Mesenteric fat pad (tissue), 1 donor: ENCODE measurements at places on chromosomes 1 and 21.

DNA sequence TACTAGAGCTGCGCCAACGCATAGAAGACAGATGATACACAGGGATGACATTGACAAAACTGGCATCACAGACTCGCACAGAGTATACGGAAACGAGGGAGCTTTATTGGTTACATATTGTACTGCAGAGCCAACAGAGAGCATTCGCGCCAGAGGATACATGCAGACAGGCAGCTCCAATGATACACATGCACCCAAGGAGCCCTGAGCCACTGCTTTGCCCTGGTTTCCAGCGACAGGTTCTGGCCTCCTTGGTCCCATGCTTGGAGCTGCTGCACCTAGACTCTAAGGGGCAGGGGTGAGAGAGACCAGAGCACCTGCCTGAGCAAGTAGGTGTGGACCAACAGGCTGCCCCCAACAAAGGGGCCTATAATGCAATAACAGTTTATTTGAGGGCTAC is 65.6 kb downstream of the KDM1A start:
- no peak for DNase-seq

- no peak for DNase-seq
These were observed 78.0 kb downstream of the ATP6V1G3 start for GRCh38 chr1:198462365-198463019.

DNA sequence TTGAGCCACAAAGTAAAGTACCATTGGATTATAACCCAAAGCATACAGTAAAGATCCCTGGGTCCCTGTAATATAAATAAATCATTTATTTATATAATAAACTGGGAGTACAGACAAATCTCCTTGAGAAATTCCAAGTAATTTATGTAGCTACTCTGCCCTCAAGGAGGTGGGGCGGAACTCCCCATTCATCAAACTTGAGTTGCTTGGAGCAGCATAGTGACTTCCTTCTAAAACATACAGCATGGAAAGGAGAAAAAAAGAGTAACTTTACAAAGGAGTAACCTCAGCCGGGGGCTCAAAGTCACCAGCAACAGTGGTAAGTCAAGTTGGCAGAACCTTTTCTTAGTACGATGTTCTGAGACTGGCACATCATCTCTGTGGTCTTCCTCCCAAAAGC is 4.5 kb downstream of the LAPTM5 start:
- no peak for DNase-seq

- DNase-seq: no peak
These were observed 643.0 kb downstream of the KIF26B start for GRCh38 chr1:245797592-245798348.

DNA sequence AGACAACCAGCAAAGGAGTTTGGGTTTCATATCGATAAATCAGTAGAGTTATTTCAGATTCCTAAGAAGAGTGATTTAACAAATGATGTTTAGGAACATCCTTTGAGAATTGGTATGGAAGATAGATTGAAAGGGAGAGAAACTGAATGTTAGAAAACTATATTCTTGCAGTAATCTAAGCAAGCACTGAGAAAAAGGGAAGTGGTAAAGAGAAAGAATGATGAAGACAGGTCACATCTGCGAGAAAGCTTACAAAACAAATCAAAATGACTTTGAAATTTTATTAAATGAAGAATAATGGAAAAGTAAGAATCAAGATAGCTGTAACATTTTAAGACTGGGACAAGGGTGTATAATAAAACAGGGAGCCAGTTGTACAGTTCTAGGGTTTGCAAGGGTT is 177.0 kb downstream of the HS2ST1 start:
- DNase-seq: no peak

GRCh38 chr1:187009320-187009719 is 180.6 kb downstream of the PLA2G4A start:
- no peak for DNase-seq

DNA sequence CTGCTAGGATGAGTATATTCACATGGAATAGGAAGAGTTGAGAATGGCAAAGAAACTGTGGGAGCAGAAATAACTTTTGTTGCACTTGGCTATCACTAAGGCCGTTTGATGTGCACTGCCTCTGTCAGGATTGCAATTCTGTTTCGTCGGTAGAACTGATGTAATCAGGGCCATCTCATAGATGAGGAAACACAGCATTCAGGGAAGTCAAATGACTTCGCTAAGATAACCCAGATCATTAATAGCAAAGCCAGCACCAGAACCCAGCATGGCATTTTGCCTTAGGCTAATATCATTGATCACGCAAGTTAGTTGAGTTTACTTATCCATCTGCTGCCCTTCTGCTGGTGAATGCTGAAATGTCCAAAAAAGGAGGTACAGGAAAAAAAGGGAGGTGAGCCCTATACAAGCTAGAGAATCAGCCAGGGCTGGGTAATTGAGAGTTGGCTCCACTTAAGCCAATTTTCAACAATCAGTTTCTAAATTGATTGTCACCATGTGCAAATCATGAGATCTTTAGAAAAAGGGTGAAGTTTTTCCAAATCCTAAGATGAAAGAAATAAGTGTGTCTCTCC is 7.6 kb downstream of the RASSF5 start:
- no peak for DNase-seq
